ENCODE measurements at places on chromosomes 13 and 19.

- no peak for DNase-seq
These were observed 26.9 kb downstream of the CYP4F22 start for GRCh38 chr19:15534957-15535864.

DNA sequence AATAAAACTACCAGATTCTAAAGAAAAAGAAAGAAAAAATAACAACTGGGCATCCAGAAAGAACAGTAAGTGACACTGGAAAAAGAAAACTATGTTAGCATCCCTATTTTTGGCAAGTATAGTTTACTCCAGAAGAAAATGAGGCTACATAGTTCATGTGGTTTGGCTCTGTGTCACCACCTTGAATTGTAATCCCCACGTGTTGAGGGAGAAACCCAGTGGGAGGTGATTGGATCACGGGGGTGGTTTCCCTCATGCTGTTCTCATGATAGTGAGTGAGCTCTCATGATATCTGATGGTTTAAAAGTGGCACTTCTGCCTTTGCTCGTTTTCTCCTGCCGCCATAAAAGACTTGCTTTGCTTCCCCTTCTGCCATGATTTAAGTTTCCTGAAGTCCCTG, 76.9 kb downstream of the ITGBL1 start:
- no peak for DNase-seq

- DNase-seq, result no peak
These were observed 333.2 kb downstream of the FOXO1 start for GRCh38 chr13:40333226-40333625.

GRCh38 chr19:49361438-49362047, 673 bp downstream of the TEAD2 start:
- no peak for DNase-seq

DNA sequence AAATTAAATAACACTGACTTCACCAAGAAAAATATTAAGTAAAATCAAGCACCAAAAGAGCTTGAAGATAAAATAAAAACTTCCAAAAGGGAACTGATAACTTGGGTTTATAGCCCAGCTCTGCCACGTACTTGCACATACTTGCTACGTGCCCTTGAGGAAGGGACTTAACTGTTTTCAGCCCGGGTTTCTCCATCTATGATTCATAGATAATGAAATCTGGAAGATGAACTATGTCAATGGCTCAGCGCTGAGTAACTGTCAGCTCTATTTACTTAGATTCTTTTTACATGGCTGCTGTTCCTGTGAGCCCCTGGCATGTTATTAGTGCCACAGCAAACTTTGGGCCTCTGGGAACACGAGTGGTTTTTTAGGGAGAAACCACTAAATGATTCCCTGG, 9.6 kb upstream of the ZC3H13 start:
- no peak for DNase-seq

DNA sequence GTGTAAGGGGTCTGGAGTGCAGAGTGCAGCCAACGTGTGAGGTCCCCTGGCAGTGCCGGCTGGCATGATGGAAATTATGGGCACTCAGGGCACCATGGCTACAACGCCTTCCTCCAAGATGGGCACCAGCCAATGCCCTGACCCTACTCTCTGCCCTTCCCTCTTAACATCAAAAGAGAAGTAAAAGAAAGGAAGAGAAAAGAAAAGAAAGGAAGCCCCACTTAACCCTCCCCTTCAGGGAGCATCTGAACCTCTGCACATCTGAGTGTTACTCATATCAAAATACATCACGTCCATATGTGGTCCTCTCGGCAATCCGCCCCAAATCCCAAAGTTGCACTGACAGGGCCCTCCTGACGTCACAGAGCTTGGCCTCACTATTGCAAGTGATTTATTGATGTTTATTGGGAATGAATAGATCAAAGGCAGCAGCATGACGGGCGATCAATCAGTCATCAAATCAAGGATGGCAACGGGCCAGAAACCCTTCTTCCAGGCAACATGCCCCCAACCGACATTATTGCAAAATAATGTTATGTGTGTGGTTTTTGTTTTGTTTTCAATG, 1.3 kb downstream of the TSHZ3 start:
- DNase-seq, result no peak

DNA sequence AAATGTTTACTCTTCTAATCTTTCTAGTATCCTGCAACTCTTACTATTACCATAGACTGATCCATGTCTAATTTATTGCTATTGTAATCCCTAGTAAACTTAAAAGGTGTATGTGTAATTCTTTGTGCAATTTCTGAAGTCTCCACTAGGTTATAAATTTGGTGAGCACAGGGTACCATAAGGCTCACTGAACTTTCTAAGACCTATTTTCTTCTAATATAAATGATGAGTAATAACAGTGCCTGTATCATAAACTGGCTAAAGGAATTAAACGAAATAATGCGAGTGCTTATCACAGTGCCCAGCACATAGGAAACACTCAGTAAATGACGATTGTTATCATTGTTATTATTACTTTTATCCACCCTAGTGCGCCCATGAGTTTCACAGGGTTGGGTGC, 119.1 kb downstream of the KLF12 start:
- no peak for DNase-seq

DNA sequence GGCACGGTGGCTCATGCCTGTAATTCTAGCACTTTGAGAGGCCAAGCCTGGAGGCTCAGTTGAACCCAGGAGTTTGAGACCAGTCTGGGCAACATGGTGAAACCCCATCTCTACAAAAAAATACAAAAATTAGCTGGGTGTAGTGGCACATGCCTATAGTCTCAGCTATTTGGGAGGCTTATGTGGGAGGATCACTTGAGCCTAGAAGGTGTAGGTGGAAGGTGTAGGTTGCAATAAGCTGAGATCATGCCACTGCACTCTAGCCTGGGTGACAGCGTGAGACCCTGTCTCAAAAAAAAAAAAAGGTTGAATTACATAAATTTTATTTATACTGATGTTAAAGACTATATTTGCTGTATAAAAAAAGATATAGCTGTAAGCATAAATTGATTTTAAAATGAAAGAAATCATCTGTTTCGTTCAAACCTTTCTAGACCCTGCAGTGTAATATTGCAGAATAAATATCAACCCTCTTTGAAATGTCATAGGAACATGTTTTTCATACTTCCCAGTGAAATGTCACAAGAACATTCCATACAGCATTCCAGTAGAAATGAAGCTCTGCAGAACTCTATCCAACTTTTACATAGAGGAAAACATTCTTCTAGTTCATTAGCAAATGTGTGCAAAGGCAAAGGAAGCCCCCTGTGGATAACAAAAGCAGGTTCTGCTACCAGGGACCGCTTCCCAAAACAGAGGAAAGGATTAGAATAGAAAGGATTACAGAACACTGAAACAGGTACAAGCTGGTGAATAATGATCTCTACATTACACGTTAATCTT, 76.0 kb downstream of the CAB39L start:
- no peak for DNase-seq

- no peak for DNase-seq
These were observed 294.7 kb downstream of the GPC6 start for GRCh38 chr13:93521307-93521706.

DNA sequence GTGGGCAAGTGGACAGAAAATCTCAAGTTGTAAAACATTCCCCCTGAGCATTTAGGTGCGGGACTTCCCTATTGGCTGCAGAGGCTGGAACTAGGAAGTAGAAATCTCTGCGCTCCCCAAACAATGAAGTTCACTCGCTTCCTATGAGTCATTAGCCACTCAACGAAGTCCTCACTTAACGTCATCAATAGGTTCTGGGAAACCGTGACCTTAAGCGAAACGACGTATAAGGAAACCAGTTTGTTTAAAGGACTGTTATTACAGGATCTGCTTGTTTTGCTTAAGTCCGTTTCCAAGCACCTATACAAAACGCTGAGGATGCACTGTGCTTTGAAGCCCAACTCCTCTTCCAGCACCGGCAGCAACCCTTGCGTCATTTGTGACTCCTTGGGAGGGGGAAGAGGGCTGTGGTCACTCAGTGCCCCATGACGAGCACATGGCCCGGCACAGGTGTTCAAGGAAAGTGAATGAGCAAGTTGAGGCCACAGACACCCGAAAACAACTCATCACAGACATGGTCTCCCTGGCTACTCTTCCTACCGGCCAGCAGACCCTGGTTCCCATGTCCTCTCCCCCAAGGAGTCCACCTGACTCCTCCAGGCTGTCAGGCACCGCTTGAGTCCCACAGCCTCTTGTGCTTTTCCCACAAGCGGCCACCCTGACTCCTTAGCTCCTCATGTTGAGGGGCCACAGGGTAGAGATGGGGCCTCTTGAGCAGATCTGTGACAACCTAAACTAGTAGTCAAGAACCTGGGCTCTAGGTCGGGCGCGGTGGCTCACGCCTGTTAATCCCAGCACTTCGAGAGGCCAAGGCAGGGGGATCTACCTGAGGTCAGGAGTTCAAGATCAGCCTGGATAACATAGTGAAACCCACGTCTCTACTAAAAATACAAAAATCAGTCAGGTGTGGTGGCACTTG, 4.8 kb downstream of the RPS16 start:
- no peak for DNase-seq

GRCh38 chr19:4327877-4328242, 10.8 kb downstream of the STAP2 start:
- DNase-seq, result no peak

- no peak for DNase-seq
These were observed 977 bp upstream of the SLC1A5 start for GRCh38 chr19:46789371-46789770.

DNA sequence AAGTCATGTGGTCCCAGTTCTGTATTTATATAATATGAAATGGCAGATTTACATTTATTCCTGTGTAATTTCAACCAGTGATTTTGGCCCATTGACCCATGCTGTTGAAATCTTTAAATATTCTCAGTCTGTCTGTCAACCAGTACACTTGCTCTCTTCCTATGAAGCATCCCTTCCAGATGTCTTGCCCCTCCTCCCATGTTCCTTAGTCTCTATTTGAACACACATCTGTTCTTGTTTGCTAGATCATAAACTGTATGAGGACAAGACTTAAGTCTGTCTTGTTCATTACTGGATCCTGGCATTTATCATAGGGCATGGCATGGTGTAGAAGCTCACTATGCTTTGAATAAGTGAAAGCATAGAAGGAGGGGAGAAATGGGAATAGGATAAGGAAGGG, 34.9 kb downstream of the STARD13 start:
- no peak for DNase-seq

DNA sequence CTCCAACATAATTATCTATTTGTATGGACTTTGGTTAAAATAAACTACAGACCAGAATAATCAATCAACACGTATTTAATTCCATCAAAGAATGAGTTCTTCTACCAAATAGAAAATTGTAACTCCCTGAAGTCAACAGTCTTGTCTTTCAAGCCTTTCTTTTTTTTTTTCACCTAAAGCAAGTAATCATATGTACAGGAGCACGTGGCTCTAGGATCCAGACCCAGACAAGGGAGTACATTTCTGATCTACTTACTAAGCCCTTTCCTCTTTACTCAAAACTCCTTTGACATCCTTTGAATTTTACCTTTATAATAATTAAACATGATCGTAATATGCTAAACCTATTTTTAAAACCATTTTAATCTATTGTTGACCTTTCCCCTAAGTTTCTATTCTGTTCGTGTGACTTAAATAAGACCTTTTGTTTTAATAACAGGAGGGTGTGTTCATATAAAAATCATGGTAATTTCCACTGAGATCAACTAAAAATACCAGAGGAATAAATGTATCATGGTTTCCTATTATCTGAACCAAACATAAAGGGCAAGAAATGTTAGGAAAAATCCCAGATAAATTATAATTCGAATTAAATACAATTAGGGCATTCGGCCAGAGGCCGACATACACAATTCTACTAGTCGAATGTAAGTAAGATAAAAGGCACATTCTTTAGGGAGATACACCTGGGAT, 1.7 kb downstream of the SLC7A1 start:
- no peak for DNase-seq

- no peak for DNase-seq
These were observed 258.3 kb downstream of the ZNF536 start for GRCh38 chr19:30630289-30631032.

DNA sequence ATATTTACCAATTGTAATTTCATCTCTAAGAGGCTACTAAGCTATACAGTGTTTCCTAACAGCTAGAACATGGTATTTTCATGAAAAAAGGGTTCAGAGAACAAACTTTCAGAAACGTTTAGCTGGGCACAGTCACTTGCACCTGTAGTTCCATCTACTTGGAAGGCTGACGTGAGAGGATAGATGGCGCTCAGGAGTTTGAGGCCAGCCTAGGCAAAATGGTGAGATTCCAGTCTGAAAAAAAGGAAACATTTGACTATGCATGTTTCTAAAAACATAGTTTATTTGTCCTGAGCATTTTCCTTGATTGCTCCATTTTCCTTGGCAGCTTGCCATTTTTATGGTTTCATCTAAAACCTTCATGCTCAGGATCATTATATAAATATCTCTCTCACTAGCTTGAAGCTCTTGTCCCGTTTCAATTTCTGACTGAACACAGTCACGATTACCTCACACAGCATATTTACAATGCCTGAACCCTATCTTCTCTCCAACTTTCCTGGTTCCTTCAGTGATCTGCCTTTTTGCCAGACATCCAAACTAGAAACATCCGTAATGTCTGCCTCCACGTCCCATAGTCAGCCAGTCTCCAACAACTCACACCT, 200.8 kb downstream of the RGCC start:
- no peak for DNase-seq

- DNase-seq, result no peak
These were observed 9.8 kb downstream of the AP1M1 start for GRCh38 chr19:16207490-16208025.

GRCh38 chr13:98466634-98467236, 110.2 kb downstream of the STK24 start:
- DNase-seq, result no peak

GRCh38 chr13:51380269-51380668, 40.8 kb downstream of the SERPINE3 start:
- no peak for DNase-seq

GRCh38 chr13:66405908-66406802, 824.0 kb downstream of the PCDH9 start:
- DNase-seq, result no peak

GRCh38 chr13:26526702-26527216, 30.7 kb upstream of the WASF3 start:
- no peak for DNase-seq

DNA sequence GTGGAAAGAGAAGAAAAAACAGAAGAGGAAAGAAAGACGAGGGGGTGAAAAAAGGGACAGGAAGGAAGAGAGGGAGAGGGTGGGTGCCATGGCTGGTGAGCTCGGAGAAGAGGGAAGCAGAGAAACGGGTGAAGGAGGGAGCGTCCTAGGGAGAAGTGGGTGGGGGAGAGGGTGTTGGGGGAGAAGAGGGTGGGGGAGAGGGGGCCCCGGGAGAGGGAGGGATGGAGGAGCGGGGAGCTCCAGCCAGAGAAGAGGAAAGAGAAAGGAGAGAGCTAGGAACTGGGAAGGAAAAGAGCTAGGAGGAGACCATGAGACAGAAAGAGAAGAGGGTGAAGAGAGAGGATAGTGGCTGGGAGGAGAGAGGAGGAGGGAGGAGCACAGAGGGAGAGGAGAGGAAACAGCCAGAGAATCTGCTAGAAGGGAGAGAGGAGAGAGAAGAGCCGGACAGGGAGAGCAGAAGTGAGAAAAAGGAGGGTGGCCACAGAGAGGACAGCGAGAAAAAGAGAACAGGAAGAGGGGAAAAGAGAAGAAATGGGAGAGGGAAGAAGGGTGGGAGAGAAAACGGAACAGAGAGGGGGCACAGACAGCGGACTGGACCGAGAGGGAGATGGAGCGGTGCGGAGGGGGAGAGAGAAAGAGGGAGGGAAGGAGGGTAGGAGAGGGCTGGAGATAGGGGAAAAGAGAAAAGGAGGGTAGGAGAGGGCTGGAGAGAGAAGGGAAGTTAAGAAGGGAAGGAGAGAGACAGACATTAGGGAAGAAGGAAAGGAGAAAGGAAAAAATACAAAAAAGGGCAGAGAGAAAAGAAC, 11.9 kb upstream of the GARIN5A start:
- peak; percentile 17 for DNase-seq
